ENCODE measurements at places on chromosomes 6 and 20. TPM values are rescaled to one million over a fixed set of nuclear protein-coding genes. Genes with fewer than 3 reads are reported as not detected.

Gene PKIB
- total RNA-seq: 11.1 TPM

Gene KHDC1
- total RNA-seq: 8.1 TPM

Gene ETV7
- 0.99 TPM for total RNA-seq

Gene MAFB
- 3.3 TPM for total RNA-seq

Gene BTBD3
- 47.6 TPM for total RNA-seq

Gene MYT1
- under 0.01 TPM for total RNA-seq

Gene CLVS2
- under 0.01 TPM for total RNA-seq

Gene FERMT1
- 9.1 TPM for total RNA-seq

Gene GSTA3
- not detected for total RNA-seq

Gene SRSF12
- not detected for total RNA-seq

Gene CDH26
- 0.50 TPM for total RNA-seq

Gene RPN2
- total RNA-seq: 233 TPM

Gene MUC21
- not detected for total RNA-seq

Gene TCP11
- 0.15 TPM for total RNA-seq

Gene SPATA25
- 3.5 TPM for total RNA-seq

Gene PRDM13
- not detected for total RNA-seq

Gene HLA-DQB1
- not detected for total RNA-seq

Gene ULBP1
- 0.44 TPM for total RNA-seq

Gene ZNF341
- total RNA-seq: 1.2 TPM

Gene TRMT11
- total RNA-seq: 33.3 TPM

Gene R3HDML
- total RNA-seq: not detected

Gene OR2B6
- total RNA-seq: not detected

Gene RIPOR2
- 0.83 TPM for total RNA-seq

Gene ASIP
- not detected for total RNA-seq

Gene ZSCAN16
- total RNA-seq: 2.0 TPM

Gene RAB44
- total RNA-seq: under 0.01 TPM

Gene PKHD1
- not detected for total RNA-seq

Gene PPP1R16B
- total RNA-seq: under 0.01 TPM

Gene SIRPB2
- not detected for total RNA-seq

Gene DOK5
- 27.5 TPM for total RNA-seq

Gene PNLDC1
- not detected for total RNA-seq

Gene POLR3F
- total RNA-seq: 11.5 TPM

Gene VSX1
- not detected for total RNA-seq

Gene SLC35D3
- not detected for total RNA-seq

Gene MOG
- not detected for total RNA-seq

Gene GJA1
- total RNA-seq: 120 TPM

Gene FUT9
- total RNA-seq: not detected

Gene LRP11
- 125 TPM for total RNA-seq

Gene SLC24A3
- not detected for total RNA-seq

Gene RRAGD
- 1.3 TPM for total RNA-seq

Gene AGER
- 0.50 TPM for total RNA-seq

Gene LY6G5C
- 0.73 TPM for total RNA-seq

Gene LINC00237
- total RNA-seq: not detected

Gene PERP
- total RNA-seq: 46.6 TPM

Gene NELFE
- total RNA-seq: 168 TPM
